ENCODE measurements at places on chromosomes 5 and 9. TPM values are rescaled to one million over a fixed set of nuclear protein-coding genes. Genes with fewer than 3 reads are reported as not detected.

- DNase-seq, result no peak
Measured at GRCh38 chr9:123248630-123249029, 19.8 kb downstream of the STRBP start.

DNA sequence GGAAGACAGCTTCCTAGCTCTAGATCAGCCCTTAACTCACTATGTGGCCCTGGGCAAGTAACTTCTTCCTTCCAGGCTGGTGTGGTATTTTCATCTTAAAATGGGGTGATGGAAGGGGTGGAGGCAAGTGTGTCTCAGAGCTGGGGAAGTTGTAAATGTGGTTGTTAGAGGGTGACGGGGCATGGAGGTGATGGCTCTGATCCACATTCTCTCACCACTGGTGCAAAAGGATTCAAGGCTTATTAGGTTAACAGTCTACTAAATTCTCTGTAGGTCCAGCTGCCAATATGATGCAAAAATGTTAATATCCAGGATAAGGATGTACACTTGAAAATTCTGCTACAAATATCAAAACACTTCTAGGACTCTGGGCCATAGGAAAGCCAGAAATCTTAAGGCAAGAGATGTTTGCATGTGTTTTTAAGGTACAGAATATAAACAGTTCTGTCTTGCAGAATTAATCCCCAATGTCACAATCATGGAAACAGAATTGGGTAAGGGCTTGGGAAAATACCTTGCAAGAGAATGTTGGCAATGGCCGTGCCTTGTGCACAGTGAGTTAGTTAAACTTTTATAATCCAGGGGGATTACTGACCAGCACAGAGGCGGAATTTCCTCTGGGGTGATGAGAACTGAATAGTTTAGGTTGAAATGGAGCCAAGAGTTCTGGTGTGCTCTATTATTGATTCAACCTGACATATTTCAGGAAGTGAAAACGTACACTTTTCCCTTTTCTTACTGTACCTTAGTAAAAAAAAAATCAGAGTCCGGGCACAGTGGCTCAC is 19.8 kb downstream of the TNFSF15 start:
- no peak for DNase-seq

Gene FBXL7
- polyA plus RNA-seq, result 24.1 TPM

GRCh38 chr9:131037335-131038255 is 28.6 kb downstream of the LAMC3 start:
- no peak for DNase-seq

- no peak for DNase-seq
Measured at GRCh38 chr9:133845440-133845839, 107.3 kb upstream of the SARDH start.

GRCh38 chr9:76634356-76635054 is 129.7 kb upstream of the PCA3 start:
- DNase-seq, result no peak

DNA sequence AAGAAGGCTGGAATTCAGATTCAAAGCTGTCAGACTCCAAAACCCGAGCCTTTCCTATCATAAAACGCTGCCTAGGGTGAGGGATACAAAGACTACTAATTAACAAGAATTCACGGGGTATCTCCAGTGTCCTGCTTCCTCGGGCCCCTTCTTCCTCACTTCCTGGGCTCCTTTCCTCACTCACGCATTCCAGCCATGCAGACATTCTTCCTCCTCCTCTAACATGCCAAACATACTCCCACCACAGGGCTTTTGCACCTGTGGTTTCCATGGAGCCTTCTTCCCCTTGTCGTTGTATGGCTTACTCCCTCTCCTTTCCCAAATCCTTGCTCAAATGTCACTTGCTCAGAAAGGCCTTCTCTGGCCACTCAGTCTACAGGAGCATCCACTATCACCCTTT is 191.4 kb upstream of the TRIM32 start:
- no peak for DNase-seq

DNA sequence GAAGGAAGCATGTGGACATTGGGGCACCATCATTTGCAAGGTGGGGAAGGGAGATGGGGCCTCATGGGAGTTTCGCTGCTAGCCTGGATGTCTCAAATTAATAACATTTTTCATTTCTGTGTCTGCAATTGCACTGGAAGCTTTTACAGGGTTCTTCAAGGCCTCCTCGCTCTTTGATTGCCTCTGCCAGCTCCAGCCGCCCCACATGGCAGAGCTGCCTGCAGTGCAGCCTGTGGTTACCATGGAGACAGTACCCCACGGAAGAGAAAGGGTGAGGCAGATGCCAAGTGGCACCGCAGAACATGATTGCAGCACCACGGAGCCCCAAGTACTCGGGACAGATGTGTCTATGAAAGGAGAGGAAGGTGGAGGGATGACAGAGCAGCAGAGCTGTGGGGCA is 25.4 kb downstream of the CTNND2 start:
- DNase-seq, result no peak

DNA sequence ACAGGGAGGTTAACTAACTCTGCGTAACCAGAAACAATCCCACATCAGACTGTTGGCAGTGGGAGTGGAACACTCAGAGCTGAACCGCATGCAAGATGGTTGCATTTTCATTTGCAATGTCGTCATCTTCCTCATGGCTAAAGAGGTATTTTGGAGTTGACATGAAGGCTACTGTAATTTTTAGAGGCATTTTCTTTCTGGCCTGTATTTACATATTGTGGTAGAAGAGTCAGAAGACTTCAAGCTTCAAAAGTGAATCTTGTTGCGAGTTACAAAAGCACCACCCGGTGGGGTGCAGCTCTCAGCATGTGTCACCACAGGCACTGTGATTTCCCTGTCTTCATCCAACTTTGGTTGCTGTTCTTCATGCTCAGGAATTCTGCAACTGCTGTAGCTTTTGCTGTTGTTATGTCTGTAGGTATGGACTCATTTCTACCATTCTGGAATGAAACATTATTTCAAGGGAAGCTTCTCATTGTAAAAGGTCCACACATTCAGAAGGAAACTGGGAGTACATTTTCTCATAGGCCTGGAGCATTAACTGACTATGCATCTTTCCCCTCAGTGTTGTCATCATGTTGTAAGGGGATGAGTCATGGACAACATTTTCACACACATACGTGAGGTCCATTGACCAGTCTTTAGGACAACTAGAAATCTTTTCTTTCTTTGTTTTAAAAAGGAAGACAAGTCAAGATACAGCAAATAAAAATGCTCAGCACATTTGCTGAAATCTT is 35.4 kb upstream of the GDNF start:
- no peak for DNase-seq

DNA sequence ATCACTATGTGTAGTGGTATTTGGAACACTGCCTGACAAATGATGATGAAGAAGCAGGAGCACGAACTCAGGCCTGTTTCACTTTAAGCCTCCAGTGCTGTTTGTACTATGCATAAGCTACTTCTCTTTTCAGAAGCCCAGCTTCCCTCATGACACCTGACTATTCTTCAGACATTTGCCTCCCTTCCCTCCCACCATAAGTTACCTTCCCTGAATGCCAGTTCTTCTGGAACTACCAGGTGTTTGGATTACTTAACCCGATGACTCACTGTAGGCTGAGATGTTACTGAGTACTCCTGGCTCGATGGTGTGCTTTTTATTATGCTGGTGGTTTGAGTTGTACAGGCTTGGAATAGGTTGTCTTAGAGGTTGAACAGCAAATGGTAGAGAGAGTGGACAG is 180.0 kb downstream of the SPATA31D1 start:
- no peak for DNase-seq

GRCh38 chr5:570446-570845 is 41.7 kb upstream of the CEP72 start:
- no peak for DNase-seq

Gene TRIM36
- 2.4 TPM for polyA plus RNA-seq

DNA sequence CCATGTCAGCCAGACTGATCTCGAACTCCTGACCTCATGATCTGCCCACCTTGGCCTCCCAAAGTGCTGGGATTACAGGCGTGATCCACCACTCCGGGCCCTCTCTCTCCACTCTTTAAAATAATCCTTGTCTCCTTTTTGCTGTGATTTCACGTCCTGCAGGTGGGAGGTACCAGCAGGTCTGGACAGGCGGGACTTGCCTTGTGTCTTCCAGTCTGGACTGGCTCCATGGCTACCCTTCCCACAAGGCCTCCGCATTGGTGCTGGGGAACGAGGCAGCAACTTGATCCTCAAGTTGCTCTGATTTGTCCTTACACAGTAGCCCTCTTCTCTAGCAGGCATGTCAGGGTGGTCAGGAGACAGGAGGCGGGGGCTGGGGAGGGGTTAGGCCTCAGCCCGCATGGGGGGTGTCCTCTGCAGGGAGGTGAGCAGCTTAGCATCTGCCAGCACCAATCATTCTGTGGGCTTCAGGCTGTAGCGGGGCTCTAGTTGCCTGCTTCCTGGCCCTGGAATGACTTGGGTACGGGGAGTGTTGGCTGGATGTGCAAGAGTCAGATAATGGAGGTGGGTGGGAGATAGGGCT is 54.3 kb downstream of the TENT4A start:
- DNase-seq, result no peak

Gene OTP
- polyA plus RNA-seq, result 0.03 TPM

DNA sequence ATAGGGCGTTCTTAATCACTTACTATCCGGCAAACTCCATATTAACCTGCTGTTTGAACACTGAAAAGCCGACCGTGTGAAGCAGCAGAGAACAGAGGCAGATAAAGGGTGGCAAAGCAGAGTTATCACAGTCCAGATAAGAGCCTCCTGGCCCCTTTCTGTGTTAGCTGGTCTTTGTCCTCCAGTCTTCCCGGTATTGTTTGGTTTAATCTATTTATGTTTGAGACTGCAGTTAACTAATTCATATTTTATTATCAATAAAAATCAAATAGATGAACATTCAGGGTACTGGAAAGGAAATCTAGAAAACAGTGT is 6.0 kb upstream of the HTR4 start:
- no peak for DNase-seq

- no peak for DNase-seq
Measured at GRCh38 chr5:100505984-100506670, 29.0 kb upstream of the FAM174A start.
